ENCODE measurements at places on chromosomes 11 and 22.

- DNase-seq, result no peak
These were observed 46.9 kb downstream of the OR4D9 start for GRCh38 chr11:59558270-59558643.

- no peak for DNase-seq
These were observed 20.3 kb downstream of the CCDC83 start for GRCh38 chr11:85875505-85875904.

DNA sequence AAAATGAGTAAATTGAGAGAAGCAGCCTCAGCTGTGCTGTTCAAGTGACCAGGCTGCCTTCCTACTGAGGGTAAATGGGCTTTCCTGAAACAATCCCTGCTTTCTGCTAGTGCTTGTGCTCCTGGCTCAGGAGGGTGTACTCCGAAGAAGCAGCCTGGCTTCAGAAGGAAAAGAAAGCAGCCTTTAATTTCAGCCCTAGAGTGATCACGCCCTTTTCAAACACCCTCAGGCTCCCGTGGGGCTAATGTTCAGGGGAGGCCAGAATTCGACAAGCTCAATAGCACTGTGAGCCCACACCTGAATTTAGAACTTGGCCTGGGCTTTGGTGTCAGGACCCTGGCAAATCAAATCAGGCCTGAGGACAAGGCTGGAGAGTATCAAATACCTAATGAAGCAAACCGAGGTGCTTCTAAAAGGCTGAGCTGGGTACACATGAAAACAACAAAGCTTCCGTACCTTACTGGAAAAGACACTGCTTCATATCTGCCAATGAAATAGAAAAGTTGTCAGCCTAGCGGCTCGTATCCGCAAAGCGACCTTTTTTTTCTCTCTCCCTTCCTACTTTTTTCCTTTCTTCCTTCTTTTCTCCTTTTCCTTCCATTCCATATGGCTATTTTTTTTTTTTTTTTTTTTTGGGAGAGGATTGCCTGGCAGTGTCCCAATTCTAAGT, 387.8 kb downstream of the SOX6 start:
- DNase-seq, result no peak

DNA sequence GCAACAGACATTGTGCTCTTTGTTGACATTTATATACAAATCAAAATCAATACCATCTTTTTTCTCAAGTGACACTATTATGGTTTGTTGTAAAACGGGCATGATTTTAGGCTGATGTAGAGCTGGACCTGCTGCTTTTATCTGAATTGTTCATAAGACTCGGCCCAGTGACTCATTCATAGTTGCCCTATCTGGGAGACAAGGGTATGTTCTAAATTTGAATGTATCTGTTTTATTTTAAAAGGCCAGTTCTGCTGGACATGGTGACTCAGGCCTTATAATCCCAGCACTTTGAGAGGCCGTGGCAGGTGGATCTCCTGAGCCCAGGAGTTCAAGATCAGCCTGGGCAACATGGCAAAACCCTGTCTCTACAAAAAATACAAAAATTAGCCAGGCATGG, 39.3 kb downstream of the CEP295 start:
- no peak for DNase-seq

- DNase-seq, result no peak
These were observed 30.8 kb downstream of the SBF1 start for GRCh38 chr22:50443801-50444625.

- DNase-seq, result no peak
These were observed 154.9 kb downstream of the MPPED1 start for GRCh38 chr22:43566561-43567332.
